ENCODE measurements at places on chromosomes 2 and 18.
A peak's percentile ranks its signal among the peaks of the same experiment; 100 is the strongest.

DNA sequence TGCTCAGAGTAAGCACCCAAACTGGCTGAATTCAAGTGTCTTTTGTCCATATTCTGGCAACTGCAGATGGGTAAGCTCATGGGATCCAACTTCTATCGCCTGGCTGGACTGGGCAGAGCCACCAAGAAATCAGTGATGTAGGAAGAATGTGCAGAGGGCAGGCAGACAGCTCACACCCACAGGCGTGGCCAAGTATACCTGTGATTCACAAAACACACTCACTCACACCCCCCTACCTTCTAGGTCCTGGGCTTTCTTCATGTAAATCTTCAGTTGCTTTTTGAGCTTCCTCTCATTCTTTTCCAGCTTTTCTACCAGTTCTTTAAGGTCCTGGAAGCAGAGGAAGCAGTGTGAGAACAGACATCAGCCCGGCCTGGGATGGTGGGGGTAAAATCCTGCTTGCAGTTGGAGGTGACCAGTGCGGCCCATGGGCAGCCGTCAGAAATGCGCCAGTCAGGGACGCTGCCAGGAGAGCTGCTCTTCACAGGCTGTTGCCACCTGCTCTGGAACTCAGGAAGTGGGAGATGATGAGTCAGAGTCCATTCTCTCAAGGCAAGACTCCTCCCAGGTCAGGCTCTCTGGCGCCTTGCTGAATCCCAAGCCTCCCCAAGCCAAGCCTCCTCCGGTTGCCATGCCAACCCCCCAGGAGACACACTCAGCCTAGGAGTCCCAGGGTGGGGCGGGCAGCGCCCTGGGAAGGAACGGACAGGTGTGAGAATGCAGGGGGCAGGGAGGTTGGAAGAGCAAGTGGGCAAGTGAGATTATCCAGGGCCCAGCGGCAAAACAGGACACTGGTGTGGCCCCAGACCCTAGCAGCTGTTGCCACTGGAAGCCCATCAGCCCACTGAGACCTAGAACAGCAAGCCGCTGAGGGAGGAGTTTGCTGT, 36.2 kb upstream of the ACAA2 start:
- peak; percentile 39 for DNase-seq

DNA sequence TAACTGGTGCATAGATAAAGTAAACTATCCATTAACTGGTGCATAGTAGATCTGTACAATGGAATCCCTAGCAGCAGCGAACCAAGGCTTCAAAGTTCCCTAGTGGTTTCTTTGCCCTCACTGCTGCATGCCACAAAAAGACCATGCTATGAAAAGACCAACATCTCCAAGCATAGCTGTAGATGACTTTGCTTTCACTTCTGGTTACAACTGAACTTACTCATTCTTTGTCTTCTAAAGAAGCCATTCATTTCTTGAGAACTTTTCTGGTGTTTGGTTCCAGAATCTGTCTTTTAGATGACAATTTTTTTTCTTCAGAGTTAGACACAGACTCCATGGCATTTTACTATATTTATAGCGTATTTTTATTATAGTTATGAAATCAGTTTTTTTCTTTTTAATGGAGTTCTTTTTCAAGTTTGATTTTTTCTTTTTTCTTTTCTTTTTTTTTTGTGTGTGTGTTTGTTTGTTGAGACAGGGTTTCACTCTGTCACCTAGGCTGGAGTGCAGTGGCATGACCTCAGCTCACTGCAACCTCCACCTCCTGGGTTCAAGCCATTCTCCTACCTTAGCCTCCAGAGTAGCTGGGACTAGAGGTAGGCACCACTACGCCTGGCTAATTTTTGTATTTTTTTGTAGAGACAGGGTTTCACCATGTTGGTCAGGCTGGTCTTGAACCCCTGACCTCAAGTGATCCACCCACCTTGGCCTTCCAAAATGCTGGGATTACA, 63.6 kb downstream of the SLC35F5 start:
- no peak for DNase-seq

- DNase-seq, result no peak
Measured at GRCh38 chr18:42514512-42514911, 559.5 kb downstream of the PIK3C3 start.

- DNase-seq, result no peak
Measured at GRCh38 chr2:98589489-98589888, 18.8 kb downstream of the COA5 start.

DNA sequence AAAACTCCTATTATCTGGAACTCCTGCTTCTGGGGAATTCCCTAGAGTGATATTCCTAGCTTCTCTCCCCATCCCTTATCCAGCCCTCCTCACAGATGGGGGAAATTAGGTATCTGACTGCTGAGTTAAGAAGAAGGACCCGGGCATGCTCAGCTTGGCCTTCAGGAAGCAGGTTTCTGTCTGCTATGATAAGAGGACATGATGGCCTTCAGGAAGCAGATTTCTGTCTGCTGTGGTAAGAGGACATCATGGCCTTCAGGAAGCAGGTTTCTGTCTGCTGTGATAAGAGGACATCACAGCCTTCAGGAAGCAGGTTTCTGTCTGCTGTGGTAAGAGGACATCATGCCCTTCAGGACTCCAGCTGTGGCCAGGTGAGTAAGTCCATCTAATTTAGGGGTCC, 65.2 kb downstream of the PLEKHM3 start:
- DNase-seq, result no peak

GRCh38 chr2:127157114-127157513, 50.2 kb upstream of the BIN1 start:
- DNase-seq, result no peak

DNA sequence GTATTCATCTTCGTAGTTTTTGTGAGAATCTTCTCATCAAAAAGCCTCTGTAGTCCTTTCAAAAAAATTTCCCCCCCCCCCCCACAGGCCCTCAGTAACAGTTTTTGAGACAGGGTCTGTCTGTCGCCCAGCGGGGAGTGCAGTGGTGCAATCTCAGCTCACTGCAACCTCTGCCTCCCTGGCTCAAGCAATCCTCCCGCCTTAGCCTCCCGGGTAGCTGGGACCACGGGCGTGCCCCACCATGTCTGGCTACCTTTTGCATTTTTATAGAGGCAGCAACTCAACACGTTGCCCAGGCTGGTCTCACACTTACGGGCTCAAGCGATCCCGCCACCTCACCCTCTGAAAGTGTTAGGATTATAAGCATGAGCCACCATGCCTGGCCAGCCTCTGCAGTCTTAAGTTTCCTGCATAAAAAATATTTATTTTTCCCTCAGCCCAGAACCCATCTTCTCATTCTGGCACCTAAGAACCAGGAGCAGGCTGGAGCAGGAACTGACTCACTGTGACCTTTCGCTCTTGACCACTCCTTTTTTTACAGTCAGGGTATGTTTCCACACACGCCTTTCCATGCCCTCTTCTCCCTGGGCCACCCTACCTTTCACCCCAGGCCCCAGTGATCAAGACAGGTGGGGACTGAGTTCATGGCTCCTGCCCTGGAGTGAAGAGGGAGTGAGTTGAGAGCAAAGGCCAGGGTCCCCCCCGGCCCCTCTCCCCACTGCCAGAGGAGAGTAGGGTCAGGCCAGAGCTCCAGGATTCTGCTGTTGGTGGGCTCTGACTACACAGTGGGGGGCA, 32.5 kb upstream of the NT5DC4 start:
- no peak for DNase-seq

- no peak for DNase-seq
Measured at GRCh38 chr2:40773291-40773690, 321.4 kb upstream of the SLC8A1 start.

- no peak for DNase-seq
Measured at GRCh38 chr2:171745141-171745540, 57.9 kb downstream of the DYNC1I2 start.

- no peak for DNase-seq
Measured at GRCh38 chr18:29928081-29928480, 1114.5 kb downstream of the DSC3 start.

- no peak for DNase-seq
Measured at GRCh38 chr2:161990741-161991140, 83.3 kb downstream of the DPP4 start.

DNA sequence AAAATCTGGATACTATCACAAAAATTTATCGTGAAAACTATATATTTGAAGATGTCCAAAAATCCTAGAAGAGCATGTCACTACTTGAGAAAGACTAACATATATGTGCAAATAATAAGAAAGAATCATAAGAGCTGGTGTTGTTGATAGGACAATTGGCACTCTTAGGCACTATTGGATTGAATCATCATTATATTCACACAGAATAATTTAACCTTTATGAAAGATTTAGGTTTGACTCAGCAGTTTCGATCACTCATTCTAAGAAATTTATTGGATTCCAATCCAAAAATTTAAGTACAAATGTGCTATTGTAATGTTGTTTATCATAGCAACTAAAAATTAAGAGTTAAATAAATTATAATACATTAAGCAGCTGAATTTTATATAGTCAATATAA, 503.6 kb downstream of the SPAG16 start:
- DNase-seq, result no peak

Data from left kidney (tissue), 8 donors.